ENCODE measurements at places on chromosomes 1 and 21.

GRCh38 chr21:41745971-41746743 is 20.7 kb downstream of the RIPK4 start:
- DNase-seq, result no peak

GRCh38 chr1:204721373-204722055 is 36.0 kb upstream of the LRRN2 start:
- no peak for DNase-seq

- no peak for DNase-seq
Measured at GRCh38 chr1:185363205-185363604, 46.2 kb upstream of the IVNS1ABP start.

GRCh38 chr1:39720094-39720999 is 18.3 kb upstream of the PPIE start:
- peak; percentile 17 for DNase-seq

DNA sequence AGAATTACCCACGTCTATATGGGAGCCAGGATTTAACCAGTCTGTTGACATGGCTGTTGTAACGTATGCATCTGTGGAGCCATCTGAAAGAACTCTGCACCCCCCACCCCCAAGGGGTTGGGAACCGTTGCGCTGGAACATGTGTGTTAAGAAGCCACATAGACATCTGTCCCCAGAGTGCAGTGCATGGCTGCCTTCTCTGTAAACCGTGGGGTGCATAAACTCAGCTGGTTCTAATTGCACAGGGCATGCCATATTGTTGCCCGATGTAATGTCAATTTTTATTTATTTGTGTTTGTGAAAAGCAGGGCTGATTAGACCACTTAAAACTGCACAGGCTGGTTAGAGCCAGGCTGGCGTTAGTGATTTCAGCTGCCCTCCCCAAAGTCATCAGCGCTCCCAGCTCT is 70.1 kb upstream of the ROR1 start:
- no peak for DNase-seq

GRCh38 chr21:35488946-35489345 is 439.8 kb upstream of the RUNX1 start:
- no peak for DNase-seq

DNA sequence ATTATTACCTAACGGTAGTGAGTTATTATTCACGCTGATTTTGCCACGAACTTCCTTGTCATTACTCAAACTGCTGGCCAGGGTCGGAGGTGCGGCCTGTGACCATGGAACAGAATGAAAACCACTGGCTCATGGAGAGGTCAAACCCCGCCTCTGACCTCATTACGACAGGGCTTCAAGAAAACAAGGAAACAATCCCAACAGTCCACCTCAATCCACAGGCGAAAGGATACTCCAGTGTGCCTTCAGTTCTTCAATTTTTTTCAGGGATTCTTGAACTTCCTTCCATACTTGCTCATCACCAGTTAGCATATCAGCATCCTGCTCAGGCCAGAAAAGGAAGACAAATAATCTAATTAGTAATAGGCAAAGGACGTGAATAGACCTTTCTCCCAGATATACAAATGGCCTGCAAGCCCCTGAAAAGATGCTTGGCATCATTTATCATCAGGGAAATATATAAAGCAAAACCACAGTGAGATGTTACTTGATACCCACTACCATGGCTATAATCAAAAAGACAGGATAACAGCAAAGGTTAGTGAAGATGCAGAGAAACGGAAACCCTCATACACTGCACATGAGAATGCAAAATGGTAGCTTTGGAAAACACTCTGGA is 643.4 kb downstream of the SMYD3 start:
- DNase-seq, result no peak

DNA sequence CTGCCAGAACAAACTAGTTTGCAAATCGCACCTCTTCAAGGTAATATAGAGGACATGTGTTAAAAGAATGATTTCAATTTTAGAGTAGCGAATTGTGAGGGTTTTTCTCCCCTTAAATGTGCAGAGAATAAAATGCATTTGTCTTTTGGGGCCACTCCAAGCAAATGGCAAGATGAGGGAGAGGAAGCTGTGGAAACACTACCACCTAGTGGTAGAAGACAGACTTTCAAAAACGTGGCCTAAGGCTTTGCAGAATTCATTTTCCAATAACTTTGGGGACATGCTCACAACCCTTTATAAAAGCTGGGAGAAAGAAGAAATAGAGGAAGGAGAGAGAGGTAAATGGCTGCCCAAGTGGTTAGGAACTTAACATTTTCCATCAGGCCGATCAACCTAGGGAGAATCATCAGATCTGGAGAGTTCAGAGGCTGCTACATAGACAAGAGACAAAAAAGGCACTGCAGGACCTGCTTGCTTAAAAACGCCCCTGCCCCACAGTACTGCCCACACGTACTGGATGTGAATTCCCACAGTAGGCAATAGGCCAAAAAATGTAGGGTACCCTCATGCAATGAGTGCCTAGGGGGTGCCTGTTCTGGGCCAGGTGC is 15.7 kb upstream of the RCAN1 start:
- DNase-seq, result no peak

GRCh38 chr1:110084227-110085078 is 14.0 kb upstream of the ALX3 start:
- DNase-seq, result peak; percentile 30

- DNase-seq, result no peak
Measured at GRCh38 chr1:178397678-178398077, 99.1 kb downstream of the CLEC20A start.

- no peak for DNase-seq
Measured at GRCh38 chr1:63322944-63323864, 837 bp downstream of the FOXD3 start.

All from GDM1 (cell line).